ENCODE measurements at places on chromosomes 5 and 9.

DNA sequence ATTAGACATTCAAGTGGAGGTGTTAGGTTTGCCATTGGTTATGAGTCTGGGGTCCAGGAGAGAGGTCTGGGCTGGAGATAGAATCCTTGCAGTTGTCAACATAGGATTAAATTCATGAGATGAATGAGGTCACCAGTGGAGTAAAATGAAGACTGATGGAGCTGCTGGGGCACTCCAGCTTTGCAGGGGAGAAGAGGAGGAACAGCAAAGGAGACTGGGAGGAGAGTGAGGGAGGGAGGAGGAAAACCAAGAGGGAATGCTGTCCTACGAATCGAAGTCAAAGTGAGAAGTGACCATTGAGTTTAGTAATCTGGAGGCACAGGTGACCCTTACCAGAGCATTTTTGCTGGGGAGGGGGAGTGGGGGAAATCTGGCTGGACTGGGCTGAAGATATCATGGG lies 178.2 kb upstream of the NR3C1 start:
- no peak for DNase-seq

DNA sequence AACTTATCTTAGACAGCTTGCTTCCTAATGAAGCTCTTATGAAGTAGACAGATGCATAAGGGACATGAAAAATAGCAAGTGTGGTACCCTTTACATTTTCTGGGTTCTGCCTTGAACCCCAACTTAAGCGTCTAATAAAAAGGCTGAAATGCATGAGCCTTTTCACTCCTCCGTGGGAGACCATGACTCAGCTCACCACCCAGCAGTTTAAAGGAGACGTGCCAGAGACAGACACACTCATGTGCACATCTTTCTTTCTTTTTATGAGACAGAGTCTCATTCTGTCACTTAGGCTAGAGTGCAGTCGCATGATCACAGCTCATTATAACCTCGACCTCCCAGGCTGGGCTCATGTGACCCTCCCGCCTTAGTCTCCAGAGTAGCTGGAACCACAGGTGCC lies 22.3 kb downstream of the CTXN3 start:
- no peak for DNase-seq

GRCh38 chr5:136309932-136310598 lies 55.3 kb downstream of the TRPC7 start:
- no peak for DNase-seq

DNA sequence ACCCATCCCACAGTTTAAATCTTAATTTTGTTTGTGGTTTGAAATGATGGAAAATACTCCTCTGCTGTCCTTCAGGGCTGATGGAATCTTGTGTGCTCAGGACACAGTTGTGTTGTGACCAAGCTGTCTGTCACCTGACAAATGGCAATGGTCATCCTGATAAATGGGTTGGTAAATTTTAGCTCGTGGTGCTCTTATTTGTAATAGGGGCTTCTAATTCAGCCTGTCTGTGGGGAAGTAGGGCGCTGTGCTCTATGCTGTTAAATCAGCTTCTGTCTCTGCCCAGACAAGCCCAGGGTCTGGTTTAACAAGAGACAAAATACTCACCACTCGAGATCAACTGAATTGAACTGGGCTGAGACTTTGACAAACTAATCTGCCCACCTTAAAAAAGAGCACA lies 4.5 kb downstream of the LRRTM2 start:
- DNase-seq: no peak

DNA sequence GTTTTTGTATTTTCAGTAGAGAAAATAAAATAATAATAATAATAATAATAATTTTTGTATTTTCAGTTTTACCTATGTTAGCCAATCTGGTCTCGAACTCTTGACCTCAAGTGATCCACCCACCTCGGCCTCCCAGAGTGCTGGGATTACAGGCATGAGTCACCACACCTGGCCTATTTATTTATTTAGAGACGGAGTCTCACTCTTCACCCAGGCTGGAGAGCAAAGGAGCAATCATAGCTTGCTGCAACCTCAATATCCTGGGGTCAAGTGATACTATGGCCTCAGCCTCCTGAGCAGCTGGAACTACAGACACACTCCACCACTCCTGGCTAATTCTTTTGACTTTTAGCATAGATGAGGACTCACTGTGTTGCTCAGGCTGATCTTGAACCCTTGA lies 167.5 kb downstream of the TLE1 start:
- DNase-seq: no peak

DNA sequence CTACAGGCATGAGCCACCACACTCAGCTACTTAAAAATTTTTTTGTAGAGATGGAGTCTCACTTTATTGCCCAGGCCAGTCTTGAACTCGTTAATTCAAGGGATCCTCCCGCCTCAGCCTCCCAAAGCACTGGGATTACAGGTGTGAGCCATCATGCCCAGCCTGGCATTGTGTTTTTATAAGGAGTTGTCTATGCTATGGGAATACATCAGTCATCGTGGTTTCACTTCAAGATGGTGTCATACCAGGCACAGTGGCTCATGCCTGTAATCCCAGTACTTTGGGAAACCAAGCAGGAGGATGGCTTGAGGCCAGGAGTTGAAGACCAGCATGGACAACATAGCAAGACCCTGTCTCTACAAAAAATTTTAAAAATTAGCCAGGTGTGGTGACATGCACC lies 49.7 kb downstream of the CYSTM1 start:
- no peak for DNase-seq

DNA sequence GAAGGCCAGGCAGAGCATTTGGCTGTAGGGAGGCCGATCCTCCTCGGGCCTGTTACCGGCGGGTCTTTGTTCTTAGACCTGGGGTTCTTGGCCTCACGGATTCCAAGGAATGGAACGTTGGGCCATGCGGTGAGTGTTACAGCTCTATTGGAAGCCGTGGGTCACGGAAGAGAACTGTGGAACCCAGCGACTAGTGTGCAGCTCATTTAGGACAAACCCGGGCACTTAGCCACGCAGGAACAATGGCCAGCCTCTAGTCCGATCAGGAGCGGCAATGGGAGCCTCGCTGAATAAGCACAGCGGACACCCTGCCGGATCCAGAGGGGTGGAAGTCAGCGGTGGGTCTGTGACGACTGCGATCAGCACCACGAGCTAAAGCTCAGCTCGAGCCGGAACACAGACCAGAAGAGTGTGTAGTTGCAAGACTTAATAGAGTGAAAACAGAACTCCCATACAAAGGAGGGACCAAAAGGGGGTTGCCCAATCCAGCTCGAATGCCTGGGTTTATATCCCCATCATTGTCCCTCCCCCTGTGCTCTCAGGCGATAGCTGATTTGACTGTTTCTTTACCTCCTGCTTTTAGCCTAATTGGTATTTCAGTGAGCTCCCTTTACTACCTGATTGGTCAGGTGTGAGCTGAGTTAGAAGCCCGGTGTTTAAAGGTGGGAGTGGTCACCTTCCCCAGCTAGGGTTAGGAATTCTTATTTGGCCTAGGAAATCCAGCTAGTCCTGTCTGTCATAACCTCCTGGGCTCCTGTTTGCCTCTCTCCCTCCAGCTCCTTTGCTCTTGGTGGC lies 53.7 kb upstream of the RPL26L1 start:
- no peak for DNase-seq

GRCh38 chr9:110443146-110443865 lies 105.6 kb upstream of the TXNDC8 start:
- DNase-seq: no peak

DNA sequence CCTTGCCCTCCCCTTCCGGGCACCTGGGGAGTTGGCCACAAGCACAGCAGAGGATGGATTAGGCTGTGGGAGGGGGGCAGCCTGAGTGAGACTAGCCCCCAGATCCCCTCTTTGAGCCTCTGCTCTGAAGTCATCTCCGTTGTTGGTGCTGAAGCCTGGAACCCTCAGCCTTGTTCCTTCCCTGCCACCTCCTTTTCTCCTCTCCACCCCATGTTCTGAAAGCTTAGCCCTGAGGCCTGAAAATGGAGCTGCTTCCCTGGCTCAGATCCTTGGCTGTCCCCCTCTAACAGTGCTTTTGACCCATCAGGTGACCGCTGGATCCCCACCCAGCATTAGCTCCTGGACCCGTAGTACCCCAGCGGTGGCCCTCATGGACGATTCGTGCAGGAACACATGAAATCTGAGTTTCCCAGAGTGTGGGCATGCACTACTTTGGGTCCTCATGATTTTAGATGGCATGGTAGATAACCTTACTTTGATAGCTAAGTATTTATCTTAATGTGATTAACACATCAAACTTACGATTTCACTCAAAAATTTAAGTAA lies 21.6 kb upstream of the ANGPTL2 start:
- no peak for DNase-seq

GRCh38 chr9:97604901-97605645 lies 28.1 kb downstream of the TSTD2 start:
- no peak for DNase-seq

GRCh38 chr5:55645304-55645703 lies 66.8 kb downstream of the SLC38A9 start:
- DNase-seq: no peak

DNA sequence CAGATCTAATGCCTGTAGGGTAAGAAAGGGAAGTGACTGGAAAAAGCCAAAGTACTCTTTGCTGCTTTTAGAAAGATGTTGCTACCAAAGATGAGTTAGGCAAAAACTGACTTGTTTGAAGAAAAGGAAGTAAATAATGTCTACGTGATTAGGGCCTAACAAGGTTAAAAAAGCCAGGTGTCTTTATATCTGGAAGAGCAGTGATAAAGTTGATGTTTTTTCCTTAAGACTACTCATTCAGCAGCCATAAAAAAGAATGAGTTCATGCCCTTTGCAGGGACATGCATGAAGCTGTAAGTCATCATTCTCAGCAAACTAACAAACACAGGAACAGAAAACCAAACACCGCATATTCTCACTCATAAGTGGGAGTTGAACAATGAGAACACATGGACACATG lies 13.5 kb upstream of the AMACR start:
- DNase-seq: no peak

DNA sequence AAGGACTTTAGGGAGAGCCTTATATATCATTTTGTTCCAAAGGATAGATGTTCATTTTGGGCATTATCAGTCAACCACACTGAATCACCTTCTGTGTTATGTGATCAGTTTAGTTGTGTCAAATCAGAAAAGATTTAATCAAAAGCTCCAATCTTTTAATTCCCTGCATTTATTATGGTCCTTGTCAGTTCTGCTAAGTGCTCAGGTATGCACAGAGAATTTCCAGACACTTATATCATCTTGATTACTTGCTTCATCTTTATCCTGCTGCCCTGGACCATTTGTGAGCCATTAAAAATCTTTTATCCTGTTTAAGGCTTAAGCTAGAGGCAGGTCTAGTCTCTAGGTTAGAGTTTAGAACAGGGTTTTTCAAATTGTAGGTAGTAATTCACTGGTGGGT lies 179.1 kb downstream of the CWC27 start:
- no peak for DNase-seq

All from immature natural killer cell (primary cell).